ENCODE measurements at places on chromosomes 6 and 20. TPM values are rescaled to one million over a fixed set of nuclear protein-coding genes. Genes with fewer than 3 reads are reported as not detected.

DNA sequence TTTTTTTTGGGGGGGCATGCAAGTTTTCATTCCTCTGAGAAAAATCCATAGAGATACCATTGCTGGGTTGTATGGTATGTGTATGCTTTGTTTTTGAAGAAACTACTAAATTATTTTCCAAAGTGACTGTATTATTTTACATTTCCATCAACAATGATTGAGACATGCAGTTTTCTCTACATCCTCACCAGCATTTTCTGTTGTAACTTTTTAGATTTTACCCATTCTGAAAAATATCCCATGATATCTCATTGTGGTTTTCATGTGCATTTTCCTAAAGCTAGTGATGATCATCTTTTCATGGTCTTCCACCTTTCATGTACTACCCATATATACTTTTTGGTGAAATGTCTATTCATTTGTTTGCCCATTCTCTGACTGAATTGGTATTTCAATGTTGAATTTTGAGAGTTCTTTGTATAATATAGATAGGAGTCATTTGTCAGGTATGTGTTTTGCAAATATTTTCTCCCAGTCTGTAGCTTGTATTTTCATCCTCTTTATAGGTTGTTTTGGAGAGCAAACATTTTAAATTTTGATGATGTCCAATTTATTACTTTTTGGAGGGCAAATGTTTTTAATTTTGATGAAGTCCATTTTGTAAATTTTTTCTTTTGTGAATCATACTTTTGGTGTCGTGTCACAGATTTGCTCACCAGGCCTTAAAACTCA is 827.5 kb upstream of the CITED2 start:
- no peak for DNase-seq

- no peak for DNase-seq
Measured at GRCh38 chr6:100258752-100259151, 206.0 kb downstream of the SIM1 start.

DNA sequence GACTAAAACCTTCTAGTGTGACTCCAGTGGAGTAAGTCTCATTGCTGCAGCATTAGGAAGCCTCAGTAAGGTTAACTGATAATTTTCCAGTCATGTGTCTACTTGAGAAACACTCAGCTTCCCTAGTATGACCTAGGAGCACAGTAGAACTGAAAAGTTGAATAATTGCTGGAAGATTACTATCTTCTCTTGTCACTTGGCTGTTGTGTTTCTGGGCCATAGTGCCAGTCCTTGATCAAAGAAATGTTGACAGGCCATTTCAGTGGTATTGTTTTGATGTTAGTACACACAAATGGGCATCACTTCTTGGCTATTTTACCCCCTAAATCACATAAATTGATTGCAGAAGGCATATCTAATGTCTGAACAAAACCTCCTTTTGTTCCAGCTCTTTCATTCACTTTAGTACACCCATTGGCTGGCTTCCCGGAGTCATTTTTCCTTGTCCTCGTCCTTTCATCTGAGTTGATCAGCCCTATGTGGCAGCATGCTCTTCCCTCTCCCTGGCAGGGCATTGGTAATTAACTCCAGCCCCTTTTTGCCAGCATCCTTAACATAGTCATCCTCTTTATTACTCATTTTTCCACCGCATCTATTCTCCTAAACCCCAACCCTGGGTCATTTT is 6.0 kb downstream of the ENPP3 start:
- DNase-seq, result no peak

- DNase-seq, result no peak
Measured at GRCh38 chr6:46917002-46917545, 4.7 kb downstream of the ADGRF5 start.

DNA sequence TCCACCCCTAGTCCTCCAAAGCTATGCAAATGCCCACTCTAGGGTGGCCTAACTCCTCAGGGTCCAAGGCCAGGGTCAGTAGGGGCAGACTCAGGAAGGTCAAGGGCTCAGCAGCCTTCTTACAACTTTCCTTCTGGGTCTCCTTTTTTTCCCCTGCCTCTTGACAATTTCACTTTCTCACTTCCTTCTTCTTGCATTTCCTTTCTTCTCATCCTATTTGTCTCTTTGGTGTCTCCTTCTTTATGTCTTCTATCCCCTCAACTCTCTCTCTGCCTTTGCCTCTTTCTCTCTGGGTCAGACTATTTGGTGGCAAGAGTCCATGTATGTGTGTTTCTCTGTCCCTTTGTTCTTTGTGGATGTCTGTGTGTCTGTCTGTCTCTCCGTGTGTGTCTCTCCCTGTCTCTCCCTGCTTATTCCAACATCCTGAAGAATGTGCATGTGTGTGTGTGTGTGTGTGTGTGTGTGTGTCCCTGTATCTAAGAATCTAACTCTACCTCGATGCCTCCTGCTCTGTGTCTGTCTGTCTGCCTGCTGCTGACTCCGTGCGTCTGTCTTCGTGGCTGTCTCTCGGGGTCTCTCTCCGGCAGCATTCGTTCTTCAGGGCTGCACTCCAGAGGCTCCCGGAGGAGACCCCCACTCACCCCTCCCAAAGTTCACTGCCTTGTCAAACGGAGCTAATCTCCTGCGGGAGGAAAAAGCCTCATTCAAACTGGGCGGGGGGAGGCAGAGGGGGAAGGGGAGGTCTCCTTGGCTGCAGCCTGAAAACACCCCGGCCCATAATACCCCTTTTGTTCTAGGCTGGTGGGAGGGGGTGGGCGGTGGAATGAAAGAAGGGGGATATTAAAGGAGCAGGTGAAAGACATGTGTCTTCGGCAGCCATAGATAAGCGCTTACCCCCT is 51.7 kb upstream of the FOXP4 start:
- no peak for DNase-seq

- DNase-seq, result no peak
Measured at GRCh38 chr20:57483287-57484050, 41.5 kb downstream of the CTCFL start.

GRCh38 chr20:63497946-63498935 is 642 bp downstream of the EEF1A2 start:
- peak; percentile 55 for DNase-seq

DNA sequence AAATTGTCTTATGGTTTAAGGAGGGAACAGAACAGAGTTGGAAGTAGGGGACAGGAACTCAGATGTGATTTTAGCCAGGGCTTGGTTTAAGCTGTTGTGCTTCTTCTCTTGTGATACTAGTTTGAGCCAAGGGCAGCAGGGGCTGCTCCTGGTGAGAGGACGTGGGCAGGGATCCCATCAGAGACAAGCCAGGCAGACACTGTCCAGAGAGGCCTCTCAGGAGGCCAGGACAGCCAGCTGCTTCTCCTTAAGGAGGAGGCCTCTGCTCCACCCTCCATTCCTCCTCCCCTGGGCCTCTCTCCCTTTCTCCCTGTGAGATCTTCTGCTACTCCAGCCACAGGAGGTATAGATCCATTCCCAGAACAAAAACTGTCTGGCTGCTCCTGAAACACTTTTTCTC is 108.4 kb upstream of the MLN start:
- no peak for DNase-seq

DNA sequence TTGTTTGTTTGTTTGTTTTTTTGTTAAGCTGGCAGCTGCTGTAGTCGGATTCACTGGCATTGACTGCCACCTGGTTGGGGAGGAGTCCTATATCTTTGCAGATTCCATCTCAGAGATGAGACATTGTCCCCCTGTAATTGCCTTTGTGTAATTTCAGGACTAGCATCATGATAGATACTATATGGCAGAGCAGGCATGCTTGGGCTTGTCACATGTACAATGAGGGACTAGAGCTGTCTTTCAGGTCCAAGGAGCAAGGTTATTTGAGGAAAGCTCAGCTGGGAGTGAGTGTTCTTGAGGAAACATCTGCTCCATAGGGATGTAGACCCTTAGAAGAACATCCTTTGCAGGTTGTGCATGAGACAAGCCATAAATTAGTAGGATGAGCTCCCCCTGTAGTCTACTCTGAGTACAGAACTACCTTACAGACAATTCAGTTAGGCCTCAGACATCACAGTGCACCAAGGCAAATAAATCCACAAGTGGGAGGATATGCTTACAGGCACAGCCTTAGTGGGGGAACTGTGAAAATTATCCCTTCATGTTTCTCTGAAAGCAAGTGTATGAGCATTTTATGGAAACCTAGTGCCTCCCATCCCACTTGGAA is 62.1 kb downstream of the BMP2 start:
- DNase-seq, result no peak

The LY6G5C gene
- 1.3 TPM for total RNA-seq

The HRH3 gene
- total RNA-seq, result not detected

The SEMG2 gene
- not detected for total RNA-seq

The VSX1 gene
- total RNA-seq, result not detected

The CD93 gene
- not detected for total RNA-seq
